Activated CD8-positive, alpha-beta memory T cell treated with anti-CD3 and anti-CD28 coated beads, Interleukin-2, amount 50 U/mL, for 4 hours (primary cell): ENCODE measurements at places on chromosomes 2 and 18.

GRCh38 chr2:232213176-232213575 lies 165.4 kb upstream of the ALPP start:
- DNase-seq: no peak

GRCh38 chr18:60196836-60197606 lies 175.6 kb downstream of the MC4R start:
- DNase-seq: no peak

- DNase-seq: peak; percentile 9
These were observed 161.8 kb downstream of the DYSF start for GRCh38 chr2:71614976-71615766.

DNA sequence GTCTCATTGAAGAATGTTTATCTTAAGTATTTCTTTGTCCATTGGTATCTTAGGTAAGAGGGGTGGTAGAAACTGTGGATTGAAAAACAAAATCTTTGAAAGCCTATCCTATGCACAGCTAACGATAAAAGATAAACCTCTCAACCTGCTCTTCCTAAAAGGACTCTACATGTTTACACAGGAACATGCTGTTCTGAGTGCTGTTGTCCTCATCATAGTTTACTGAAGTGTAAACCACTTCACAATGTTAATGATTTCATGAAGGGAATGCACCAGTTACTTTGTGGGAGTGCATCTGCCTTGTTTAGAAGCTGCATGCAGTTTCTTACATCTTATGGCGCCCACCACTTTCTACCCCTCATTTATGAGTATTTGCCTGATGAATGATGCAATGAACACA lies 1.2 kb downstream of the ACMSD start:
- DNase-seq: no peak

- DNase-seq: no peak
These were observed 118.4 kb downstream of the TSN start for GRCh38 chr2:121873864-121874263.

DNA sequence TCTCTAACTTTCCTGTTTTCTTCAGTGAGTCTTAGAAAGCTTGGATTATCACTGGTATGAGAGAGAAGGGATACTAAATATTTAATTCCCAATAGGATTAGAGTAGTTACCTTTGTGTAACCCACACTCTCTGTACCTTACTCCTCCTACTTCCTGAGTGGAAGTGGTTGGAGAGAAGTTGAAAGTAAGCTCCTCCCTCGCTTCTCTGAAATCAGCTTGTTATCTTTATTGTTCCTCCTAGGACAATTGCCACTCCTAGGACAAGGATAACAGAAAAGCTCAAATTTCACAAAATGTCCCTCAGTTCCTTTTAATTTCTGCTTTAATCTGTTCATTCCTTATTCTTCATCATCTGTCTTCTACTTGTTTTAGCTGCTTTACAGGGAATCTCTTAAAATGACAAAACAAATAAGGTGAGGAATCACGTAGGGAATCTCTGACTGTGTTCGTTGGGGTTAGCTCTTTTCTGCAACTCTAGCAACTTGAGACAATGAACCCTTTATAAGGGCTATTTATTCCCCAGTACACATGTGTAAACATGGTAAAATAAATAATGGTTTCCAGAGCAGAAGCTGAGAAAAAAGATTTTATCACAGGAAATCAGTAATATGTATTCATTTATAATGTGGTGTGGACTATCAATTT lies 8.6 kb downstream of the ITPRID2 start:
- no peak for DNase-seq

DNA sequence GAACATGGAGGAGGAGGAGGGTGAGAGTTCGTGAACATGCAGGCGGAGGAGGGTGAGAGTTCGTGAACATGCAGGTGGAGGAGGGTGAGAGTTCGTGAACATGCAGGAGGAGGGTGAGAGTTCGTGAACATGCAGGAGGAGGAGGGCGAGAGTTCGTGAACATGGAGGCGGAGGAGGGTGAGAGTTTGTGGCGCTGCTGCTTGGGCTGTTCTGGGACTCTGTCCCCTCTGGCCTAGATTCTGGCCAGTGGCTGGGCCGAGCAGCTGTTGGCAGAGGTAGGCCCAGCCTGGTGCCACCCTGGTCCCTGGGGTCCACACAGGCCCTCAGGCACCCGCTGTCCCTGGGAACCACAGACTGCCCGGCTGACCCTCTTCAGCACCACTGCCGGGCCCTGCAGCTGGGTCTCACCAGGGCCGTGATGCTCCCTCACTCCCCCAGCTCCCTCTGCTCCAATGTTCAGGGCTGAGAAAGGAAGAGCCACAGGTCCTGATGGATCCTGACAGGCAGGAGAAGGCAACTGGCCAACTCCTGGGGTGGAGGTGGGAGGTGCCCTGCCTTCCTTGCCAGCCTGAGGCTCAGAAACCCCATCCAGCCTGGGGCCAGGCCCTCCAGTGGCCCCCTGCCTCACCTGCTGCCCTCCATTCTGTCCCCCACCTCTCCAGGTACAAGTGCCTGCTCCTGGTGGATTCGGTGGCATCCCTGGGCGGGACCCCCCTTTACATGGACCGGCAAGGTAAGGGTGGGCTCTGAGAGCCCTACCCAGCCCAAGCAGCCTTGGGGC lies 3.9 kb downstream of the AGXT start:
- no peak for DNase-seq

DNA sequence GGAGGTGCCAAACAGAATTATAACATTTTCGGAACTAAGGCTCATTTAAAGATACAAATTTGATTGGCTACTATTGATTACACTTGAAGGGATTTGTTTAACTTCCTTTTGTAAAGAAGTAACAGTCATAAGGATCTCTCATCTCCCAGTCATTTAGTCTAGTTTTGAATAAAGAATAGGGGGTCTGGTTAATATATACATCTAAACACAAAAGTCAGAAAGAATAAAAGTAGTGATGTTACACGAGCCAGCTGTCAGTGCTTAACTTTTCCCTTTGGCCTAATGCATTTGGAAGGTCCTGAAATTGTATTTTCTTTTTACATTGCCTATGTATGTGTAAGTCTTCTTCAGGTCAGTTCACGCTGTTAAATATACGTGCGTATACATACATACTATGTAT lies 8.1 kb downstream of the SEPTIN2 start:
- no peak for DNase-seq

GRCh38 chr18:56118422-56118821 lies 520.0 kb downstream of the TXNL1 start:
- no peak for DNase-seq

DNA sequence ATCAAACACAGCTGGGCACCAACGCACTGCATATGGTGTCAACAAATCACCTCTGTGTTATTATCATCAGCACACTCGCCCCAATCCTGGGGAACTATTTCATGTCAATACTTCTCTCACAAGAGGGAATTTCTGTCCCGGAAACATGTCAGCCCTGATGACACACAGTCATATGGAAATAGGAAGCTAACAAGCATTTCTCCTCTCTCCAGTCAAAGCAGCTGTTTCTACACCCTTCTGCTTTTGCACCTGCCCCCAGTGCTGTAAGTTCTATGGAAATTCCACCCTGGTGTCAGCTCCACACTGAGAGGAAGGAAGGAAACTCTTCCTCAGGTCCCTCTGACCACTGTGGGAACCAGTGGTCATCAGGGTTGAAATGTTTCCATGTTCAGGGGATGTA lies 447.6 kb upstream of the ID2 start:
- no peak for DNase-seq

DNA sequence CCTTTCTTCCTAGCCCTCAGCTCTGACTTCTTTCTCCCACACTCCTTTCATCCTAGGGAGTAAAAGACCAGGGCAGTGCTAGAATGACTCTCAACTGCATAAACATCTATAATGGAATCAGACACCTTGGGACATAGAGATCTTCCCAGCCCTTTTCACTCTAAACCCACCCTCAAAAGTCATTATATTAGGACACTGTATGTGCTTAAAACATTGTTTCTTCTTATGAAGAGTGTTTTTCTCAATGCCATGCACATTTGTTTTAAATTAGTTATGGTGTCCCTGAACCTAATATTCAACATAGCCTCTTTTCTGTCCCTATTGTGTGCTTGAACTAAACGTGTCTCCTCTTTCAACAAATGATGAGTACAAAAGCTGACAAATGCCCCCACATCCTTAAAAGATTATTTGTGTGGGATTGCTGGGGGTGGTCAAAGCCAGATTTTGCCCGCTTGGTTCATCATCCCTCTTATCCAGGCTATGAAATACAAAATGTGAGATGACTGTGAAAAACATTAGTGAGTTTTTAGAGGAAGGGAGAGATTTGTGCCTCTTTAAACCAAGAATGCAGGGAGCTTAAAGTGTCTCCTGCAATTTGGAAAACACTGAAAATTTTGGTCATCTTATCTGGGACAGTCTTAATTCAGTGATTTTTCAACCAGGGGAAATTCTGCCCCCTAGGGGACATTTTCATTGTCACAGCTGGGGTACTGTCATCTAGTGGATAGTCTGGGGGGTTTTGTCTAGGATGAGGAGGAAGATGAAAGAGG lies 29.0 kb downstream of the SERPINB5 start:
- no peak for DNase-seq

GRCh38 chr2:236576087-236576486 lies 6.5 kb downstream of the ACKR3 start:
- no peak for DNase-seq

GRCh38 chr2:37068686-37069085 lies 15.5 kb downstream of the HEATR5B start:
- DNase-seq: no peak

GRCh38 chr2:68236876-68237275 lies 15.5 kb downstream of the PPP3R1 start:
- DNase-seq: no peak

GRCh38 chr2:236702657-236703372 lies 133.2 kb downstream of the ACKR3 start:
- DNase-seq: no peak

- no peak for DNase-seq
These were observed 123.8 kb downstream of the HRH4 start for GRCh38 chr18:24584205-24584604.

GRCh38 chr2:174628528-174629169 lies 31.0 kb upstream of the WIPF1 start:
- no peak for DNase-seq

DNA sequence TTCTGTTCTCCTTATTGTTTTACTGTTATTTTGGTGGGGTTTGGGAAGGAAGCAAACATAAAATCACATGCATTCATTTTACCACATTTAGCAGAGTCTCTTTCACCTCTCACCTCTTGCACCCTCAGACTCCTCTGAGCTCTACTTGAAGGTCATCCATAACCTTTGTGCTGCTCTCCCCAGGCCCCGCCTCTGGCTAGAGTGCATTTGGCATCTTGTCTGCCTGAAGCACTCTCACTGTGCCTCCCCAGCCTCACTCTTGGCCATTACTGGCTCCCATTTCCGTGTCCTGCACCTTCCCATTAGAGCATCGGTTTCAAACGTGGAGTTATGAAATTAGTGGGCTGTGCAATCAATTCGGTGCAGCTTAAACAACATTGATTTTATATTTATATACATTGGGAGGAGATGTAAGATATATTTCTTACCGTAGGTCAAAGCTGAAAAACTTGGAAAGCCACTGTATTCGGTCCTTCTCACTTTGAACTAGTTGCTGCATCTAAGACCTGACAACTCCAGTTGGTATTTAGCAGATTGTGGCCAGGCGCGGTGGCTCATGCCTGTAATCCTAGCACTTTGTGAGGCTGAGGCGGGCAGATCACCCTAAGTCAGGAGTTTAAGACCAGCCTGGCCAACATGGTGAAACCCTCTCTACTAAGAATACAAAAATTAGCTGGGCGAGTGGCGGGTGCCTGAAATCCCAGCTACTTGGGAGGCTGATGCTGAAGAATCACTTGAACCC lies 6.9 kb upstream of the ZFAND2B start:
- DNase-seq: no peak

- DNase-seq: no peak
These were observed 252.9 kb downstream of the PRKCE start for GRCh38 chr2:45904267-45904945.

- DNase-seq: no peak
These were observed 235.2 kb downstream of the TDRD15 start for GRCh38 chr2:21358976-21359375.

DNA sequence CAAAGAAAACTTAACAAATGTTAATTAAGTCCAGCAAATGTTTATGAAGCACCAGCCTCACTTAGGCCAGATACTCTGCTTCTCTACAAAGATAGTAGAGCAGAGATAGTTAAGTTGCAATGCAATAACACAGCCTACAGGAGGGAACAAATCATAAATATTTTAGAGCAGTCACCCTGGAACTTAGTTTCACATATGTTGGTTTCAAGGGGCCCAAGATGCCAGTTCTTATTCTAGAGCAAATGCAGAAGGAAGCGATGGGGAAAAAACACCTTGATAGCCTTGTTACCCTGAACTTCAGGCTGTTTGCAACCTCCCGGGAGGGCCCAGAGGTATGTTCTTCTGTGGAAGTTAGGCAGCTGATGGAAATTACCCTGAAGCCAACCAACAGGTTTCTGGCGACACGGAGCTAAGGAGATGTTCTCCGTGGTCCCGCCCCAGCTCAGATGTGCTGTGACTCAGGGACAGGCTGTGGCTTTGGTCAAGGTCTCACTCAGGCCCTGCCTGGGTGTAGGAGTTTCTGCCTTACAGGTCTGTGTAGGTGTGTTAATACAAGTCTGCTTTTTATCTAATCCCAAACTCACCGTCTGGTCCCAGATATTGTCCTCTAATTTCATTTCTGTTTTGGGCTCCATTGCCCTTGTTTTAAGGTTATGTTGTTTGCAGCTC lies 3.8 kb downstream of the CTIF start:
- no peak for DNase-seq

DNA sequence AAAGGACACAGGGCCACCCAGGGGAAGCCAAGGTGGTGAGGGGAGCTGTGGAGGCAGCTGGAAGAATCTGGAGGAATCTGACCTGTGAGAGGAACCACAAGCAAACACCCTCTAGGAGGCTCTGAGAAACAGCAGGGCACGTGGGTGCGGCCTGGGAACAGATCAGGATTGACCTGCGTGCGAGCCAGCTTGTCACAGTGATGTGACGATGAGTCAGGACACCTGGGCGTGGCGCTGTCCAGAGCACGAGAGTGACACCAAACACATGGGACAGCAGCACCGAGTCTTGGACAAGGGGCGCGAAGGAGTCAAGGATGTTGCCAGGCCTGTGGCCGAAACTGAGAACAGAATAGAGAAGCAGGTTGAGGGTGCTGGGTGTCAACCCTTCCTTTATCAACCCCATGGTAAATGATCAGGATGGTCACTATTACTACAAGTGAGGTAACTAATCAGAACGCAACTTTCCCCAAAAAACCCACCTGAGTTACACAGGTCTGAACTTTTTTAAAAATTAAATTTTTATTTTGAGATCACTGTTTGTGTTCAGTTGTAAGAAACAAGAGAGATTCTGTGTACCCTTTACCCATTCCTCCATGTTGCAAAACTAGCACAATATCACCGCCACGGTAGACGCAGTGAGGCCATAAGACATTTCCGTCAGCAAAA lies 637 bp upstream of the SFT2D3 start:
- DNase-seq: no peak

- no peak for DNase-seq
These were observed 813 bp downstream of the NDC80 start for GRCh38 chr18:2572171-2572569.

DNA sequence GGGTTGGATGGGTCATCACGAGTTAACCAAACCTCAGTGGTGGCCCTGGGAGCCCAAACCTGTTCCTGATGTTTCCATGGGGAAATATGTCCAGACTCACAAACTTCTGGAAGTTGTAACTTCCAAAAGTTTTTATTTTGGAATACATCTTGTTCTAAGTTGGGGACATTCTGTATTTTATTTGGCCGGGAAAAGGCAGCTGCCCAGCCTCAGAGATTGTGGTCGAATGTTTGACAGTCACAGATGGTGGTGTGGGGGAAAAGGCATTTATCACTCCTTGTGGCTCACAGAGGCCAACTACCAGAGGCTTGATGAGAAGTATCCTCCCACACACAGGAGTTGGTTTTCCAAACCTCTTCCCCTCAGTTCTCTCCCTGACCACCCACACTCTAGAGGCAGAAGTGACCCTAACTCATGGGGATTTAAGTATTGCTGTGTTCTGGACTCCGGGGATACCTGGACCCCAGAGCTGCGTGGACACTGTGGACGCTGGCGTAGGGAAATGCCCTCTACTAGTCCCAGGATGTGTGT lies 124.7 kb upstream of the PPP1CB start:
- no peak for DNase-seq
